ENCODE measurements at places on chromosomes 7 and 10.

GRCh38 chr10:113411456-113411855 is 141.4 kb upstream of the HABP2 start:
- no peak for DNase-seq

- DNase-seq, result no peak
Measured at GRCh38 chr10:7412928-7413282, 2.1 kb upstream of the SFMBT2 start.

DNA sequence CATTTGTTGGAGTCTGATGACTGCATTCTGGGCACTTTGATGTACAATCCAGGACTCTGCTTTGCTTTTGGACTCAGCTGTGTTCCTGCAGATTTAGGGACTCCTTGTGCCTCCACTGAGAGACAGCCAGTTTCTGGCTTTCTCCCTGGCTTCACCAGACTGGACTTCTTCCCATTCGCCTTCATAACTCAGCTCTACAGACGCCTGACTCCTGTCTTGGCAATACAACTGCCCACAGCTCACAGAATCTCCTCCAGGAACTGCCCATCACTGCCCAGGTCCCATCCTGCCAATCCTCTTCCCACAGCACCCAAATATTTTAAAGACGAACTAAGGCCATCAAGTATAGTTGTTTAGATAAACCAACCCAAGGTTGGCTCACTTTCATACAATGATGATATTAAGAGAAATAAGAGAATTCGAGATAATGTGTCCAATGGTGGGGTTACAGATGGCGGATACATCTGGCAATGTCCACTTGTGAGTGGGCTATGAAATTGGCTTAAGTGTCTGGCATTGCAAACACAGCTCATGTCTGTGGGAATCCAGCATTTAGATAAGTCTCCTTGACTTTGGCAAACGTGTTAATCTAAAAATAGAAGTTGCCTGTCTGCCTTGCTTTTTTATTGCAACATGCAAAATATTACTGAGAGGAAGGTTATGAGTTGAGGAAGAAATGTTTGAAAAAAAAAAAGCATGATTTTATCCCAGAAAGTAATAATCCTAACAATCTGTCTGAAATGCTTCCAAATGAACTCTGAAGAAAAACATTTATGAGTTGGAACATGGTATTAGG is 95.1 kb downstream of the ITGA8 start:
- no peak for DNase-seq

DNA sequence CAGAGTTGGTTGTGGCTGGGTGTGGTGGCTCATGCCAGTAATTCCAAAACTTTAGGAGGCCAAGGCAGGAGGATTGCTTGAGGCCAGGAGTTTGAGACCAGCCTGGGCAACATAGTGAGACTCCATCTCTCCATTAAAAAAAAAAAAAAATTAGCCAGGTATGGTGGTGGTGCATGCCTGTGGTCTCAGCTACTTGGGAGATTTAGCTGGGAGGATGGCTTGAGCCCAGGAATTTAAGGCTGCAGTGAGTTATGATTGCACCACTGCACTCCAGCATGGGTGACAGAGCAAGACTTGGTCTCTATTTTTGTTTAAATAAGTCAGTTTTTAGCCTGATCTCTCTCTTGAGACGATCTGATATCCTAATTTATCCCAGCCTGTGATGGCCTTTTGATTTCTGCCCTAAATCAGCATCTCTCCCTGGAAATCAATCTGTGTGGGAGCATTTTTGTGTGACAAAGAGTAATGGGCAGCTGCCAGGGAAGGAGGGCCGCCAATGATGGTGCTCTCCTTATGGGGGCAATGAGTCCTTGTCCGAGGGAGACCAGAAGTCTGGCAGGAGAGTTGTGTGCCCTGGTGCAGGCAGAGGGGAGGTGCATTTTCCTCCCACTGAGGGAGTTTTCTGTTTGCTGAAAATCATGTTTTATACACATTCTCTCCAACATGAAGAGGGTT is 111.0 kb downstream of the NRP1 start:
- DNase-seq, result no peak

GRCh38 chr10:113329121-113329596 is 223.7 kb upstream of the HABP2 start:
- DNase-seq, result no peak

GRCh38 chr10:11463111-11463510 is 148.3 kb downstream of the USP6NL start:
- no peak for DNase-seq

- no peak for DNase-seq
Measured at GRCh38 chr7:501526-501925, 18.1 kb downstream of the PDGFA start.

DNA sequence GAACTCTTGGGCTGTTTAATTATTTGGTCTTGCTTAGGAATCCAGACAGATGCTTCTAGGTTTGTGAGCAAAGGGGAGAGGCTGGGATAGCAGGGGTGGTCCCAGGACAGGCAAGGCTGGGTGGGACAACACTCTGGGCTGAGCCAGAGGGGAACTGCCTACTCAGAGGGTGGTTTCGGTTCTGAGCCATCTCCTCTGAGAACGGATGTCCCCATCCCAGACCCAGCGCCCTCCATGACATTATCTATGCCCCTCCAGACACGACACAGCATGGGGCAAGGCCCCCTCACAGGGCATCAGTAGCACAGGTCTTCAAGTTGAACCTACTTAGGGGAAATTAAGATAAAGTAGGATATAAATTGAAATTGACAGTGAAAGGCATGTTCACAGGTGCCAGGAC is 7.1 kb downstream of the ASB10 start:
- DNase-seq, result no peak

DNA sequence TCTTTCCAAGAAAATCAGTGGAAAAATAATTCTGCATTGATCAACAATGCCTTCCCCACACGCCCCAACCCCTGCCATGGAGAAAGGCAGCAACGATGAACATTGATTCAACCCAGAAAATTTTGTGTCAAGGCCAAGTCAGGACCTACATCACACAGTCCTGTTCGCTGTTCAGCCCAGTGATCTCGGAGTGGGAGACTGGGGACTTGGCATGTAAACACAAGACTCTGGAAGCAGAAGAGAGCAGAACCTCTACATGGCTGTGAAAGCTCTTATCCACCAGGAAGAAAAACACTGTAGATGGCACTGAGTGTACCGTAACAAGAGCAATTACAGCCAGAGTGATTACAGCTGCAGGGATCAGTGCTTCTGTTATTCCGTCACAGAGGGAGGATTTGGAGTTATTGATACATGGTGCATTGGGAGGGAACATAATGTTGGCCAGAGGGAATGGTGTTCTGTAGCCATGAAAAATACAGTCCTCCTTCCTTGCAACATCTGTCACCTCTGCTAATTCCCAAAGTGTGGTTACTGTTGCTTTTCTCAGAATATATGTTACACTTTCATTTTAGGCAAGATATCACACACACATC is 136.6 kb downstream of the IQUB start:
- DNase-seq, result no peak

DNA sequence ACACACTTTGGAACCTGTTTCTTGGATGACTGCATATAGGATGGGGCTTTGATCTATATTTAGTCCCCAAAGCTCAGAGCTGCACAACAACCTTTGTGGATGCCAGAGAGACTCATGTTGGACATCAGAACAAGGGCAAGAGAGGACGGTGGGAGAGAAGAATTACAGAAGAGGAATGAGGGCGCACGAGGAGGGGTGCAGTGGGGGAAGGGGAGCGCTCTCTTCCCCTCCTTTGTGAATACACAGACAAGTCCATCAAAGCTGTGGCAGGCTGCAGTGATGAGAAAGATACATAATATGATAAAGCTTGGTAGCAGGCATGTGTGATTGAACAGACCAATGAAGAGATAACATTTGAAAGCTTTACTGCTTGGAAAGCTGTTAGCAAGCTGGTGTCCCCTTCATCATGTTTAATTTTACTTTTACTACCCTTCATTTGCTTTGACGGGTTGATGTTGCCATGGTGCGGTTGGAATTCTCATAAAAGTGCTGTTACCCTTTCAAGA is 857.8 kb downstream of the KCNMA1 start:
- DNase-seq, result no peak

DNA sequence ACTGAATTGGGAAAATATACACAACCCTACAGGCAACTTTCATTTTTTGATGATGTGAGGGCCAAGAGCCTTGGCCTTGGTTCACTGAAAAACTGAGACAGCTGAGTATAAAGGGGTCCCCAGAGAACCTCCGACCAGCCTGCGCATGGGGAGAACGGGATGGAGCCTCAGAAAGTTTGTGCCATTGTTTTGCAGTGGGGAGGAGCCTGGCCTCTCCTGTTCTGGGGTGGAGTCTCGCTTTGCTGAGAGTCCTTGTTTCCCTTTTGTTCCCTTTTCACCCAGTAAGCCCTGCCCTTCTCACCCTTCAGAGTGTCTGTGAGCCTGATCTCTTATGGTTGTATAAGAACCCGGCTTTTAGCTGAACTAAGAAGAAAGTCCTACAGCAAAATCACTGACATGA is 193.2 kb upstream of the AKR1E2 start:
- DNase-seq, result no peak

- DNase-seq, result no peak
Measured at GRCh38 chr7:8109196-8110022, 140.8 kb downstream of the GLCCI1 start.

DNA sequence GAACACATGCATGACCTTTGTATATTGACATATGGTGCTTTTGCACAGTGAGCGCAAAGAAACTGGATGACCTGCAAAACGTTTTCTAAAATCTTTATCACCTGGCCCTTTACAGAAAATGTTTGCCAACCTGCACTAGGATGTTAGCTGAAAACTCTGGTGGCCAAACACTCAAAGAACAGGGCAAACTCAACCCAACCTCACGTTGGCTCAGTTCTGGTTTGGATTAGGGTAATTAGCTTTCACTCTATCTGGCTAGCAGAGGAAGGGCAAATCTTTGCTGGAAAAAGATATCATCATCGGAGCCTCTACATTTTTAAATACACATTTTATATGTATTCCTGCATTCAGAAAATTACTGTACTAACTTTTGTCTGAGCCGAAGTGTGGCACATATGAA is 688.9 kb downstream of the PHTF2 start:
- DNase-seq, result no peak

DNA sequence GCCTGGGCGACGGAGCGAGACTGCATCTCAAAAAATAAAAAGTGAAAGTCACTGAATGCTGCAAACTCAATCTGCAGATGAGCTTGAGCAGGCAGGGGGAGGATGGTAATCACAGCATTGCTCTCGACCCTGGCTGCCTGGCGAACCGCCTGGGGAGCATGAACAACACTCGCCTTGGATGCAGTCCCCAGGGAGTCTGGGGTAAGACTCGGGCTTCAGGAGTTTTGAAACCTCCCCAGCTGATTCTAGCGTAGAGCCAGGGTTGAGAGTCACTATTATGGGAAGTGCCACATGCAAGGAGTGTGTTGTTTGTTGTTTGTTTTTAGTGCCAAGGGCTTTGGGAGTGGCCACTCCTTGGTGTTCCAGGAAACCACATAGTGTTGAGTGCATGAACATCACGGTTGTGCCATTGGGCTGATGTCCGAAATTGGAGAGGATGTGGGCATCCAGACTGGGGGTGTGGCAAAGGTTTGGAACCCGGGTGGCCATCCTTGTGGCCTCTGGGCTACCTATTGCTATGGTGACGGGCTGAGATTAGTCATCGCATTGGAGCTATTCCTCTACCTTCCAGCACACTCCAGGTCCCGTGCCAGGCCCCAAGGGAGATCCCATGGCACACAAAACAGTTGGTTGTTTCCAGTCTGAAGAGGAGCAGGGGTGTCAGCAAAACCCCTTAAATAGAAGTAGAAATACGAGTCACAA is 92.6 kb downstream of the RGS10 start:
- DNase-seq, result no peak

Measured in stimulated activated CD4-positive, alpha-beta T cell treated with anti-CD3 and anti-CD28 coated beads, Interleukin-1b, Interleukin-23, amount 100 ng/mL, for 4 hours (primary cell).